Activated CD4-positive, alpha-beta T cell treated with anti-CD3 and anti-CD28 coated beads, Interleukin-2, amount 50 U/mL, for 24 hours (primary cell): ENCODE measurements at places on chromosomes 6 and 20.

DNA sequence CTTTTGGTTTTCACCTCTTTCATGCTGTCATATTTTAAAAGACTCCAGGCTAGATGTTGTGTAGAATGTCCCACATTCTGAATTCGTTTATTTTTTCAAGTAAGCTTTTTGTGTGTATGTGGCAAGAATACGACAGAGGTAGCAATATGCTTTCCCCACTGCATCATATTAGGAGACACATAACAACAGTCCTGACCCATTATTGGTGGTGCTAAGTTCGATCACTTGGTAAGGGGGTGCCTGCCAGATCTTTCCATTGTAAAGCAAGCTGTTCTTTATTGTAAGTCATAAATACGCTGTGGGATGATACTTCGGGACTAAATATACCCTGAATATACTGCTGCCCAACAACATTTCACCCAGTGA, 588 bp upstream of the NCOA3 start:
- DNase-seq = no peak

GRCh38 chr20:32603046-32603726, 18.1 kb upstream of the NOL4L start:
- no peak for DNase-seq

- DNase-seq = no peak
These were observed 8.6 kb upstream of the LY6G5C start for GRCh38 chr6:31689249-31690110.

- DNase-seq = no peak
These were observed 60.5 kb upstream of the GGTLC1 start for GRCh38 chr20:24049081-24049480.

DNA sequence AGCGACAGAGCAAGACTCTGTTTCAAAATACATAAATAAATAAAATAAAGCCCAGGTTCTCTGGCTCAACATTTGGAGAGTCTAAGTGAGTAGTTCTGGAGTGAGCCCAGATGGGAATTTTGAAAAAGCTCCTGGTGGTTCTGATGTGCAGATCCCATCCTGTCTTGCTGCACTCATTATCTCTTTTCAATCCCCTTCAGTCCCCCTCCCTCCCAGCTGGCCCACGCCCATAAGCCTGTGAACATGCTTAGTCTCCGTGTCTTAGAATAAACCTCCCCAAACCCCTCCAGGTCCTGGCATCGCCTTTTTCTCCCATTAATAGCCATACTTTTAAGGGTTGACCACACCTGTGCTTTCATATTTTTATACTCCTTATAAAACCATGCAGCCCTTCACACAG, 19.4 kb upstream of the TULP1 start:
- DNase-seq = no peak

GRCh38 chr20:47343007-47343472, 13.5 kb downstream of the ZMYND8 start:
- DNase-seq = no peak

- no peak for DNase-seq
These were observed 33.9 kb upstream of the FAM83D start for GRCh38 chr20:38892091-38892981.

DNA sequence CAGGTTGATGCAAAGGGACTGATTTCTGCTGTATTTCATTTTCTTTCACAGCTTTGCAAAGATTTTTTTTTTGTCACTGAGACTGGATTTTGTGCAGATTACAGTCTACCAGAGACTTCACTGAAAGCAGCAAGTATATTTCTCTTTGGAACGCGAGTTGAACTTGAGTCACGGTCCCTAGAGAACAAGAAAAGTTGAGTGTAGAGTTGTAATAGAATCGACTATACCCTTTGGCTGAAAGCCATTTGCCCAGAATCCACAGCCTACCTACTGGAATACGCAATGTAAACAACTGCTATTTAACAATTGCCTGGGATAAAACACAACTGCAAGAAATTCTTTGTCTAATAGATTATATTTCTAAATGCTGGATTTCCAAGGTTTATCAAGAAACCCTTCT, 520.6 kb downstream of the HDGFL1 start:
- no peak for DNase-seq

- no peak for DNase-seq
These were observed 190.1 kb upstream of the VGLL2 start for GRCh38 chr6:117075218-117075617.

GRCh38 chr6:25130518-25130917, 148.7 kb upstream of the CARMIL1 start:
- no peak for DNase-seq

DNA sequence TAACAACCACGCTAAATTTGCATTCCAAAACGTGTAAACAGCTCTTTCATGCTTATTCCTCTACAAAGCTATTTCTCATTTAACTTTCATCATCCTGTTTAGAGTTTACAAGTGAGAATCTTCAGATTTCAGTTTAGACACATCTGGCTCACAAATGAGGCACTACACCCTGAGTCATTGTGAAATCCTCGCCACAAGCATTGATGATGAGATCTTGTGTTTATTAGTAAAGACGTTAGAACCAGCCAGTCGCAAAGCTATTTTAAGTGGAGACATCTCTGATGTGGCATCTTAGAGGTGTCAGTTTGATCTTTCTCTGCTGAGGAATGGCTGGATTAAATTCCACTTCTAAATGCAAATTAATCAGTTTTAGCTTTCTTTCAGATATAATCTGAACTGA, 8.3 kb upstream of the ISM1 start:
- no peak for DNase-seq

- no peak for DNase-seq
These were observed 42.5 kb downstream of the ATP9A start for GRCh38 chr20:51725584-51726176.

- DNase-seq = no peak
These were observed 16.6 kb downstream of the TENT5A start for GRCh38 chr6:81735756-81736380.

GRCh38 chr6:4441981-4442434, 306.6 kb upstream of the ECI2 start:
- DNase-seq = no peak

DNA sequence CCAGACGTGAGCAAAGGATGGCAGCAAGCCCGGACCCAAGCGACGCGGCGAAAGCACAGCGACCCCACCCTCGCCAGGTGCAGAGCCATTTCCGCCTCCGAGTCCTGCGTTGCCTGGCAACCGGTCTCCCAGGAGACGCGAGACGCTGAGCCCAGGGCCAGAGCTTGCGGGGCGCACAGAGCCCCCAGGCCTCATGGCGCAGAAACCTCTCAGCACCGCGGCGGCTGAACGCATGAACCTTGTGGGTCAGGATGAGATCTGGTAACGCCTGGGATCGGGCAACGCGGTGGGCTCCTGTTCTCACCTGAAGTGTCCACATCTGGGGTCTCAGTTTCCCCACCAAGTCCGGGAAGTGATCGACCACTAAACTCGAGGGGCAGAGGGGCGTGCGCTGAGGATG, 77.7 kb downstream of the ANKRD60 start:
- no peak for DNase-seq

DNA sequence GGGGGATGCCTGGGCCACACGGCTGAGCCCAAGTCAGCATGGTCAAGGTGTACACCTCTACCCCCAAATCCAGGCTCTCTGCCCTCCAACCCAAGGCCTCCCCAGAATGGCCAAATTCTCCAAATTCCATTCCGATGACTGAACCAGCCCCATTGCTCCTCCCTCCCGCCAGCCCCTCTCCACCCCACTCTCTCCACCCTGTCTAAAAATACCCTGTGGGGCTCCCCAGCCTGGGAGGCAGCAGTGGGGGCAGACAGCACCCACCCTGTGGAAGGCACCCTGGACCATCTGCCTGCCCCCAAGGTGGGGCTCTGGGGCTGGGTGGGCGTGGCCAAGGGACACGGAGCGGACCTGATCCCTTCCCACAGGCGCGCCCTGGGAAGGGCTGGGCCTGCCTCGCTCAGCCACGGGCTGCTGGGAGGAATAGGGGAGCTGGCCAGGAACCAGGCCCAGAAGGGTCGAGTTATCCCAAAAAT, 11.4 kb downstream of the TEAD3 start:
- no peak for DNase-seq

- DNase-seq = peak; percentile 55
These were observed 188.8 kb downstream of the BACH2 start for GRCh38 chr6:90107771-90108282.

DNA sequence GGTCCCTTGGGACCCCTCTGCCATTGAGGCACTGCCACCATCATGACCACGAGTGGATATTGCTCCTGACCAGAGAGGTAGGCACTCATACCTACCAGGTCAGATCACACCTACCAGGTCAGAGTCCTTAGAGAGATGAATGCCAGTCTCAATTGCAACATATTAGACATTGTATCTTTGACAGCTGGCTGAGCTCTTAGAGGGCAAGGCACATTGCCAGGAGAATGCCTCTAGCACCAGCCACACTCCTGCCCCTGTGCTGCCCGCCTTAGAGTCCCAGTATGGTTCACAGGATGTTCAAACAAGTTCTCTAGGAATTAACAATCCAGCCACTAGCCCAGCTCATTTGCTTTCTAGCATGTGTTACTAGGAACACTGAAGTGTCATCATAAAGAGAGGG, 65.9 kb downstream of the TMEM244 start:
- DNase-seq = no peak

DNA sequence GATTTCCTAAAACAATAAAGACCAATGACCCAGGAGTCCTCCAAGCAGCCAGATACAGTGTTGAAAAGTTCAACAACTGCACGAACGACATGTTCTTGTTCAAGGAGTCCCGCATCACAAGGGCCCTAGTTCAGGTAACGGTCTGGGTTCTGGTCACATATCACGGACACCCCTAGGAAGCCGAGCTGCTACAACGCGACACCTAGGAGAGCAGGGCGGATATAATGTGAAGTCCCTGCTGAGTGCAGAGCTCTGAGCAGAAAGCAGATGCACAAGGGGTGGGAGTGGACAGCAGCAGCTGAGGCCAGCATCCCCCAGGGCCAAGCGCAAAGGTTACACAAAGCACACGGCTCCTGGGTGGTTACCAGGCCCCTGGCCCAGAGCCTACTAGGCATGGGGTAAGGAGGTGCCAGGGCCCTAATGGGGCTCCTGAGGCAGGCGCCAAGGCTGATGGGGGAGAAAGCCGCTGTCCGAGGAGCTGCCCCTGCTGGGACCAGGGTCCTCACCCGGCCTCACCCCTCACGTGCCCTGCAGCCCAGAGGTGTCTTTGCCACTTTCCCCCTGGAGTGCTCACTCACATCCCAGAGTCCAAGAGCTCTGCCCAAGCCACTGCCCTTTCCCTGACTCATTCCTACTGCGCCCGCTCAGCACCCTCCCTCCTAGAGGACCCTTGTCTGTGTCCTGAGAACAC, 8.4 kb downstream of the CST7 start:
- no peak for DNase-seq

DNA sequence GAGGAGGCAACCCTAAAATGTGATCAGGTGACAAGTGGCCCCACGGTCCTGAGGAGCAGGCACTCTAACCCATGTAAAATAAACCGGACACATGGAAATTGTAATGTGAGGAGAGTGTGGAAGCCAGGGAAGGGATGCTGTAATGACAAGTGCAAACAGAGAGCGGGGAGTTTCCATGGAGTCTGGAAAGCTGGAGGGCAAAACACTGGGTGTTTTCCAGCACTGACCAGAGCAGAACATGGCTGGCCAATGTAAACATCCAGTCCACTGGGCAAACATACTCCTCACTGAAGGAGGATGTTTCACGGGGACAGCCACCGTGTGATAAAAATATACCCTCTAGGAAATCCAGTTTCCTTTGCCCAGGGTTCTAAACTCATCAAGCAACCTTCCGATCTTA, 219.0 kb upstream of the JARID2 start:
- DNase-seq = no peak

- DNase-seq = no peak
These were observed 283.2 kb upstream of the FOXQ1 start for GRCh38 chr6:1028723-1029122.

GRCh38 chr20:945841-946240, 29.7 kb upstream of the ANGPT4 start:
- DNase-seq = no peak

DNA sequence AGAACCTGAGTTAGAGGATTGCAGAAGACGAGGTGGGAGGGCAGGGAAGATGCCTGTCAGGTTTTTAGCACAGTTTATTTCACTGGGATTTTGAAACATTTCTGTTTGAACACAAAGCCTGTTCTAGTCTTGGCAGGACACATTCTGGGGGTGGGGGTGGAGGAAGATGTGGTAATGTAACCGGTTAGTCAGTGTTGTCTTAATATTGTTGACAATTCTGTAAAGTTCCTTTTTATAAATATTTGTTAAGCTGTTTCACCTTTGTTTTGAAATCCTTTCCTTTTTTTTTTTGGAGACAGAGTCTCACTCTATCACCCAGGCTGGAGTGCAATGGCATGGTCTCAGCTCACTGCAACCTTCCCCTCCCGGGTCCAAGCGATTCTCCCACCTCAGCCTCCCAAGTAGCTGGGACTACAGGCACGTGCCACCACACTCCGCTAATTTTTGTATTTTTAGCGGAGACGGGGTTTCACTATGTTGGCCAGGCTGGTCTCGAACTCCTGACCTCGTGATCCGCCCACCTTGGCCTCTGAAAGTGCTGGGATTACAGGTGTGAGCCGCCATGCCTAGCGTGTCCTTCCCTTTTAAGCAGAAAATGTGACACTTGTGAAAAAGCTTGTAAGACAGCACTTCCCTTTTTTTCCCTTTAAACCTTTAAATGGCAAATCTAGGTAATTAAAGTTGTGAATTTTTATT, 20.2 kb downstream of the SLC9A8 start:
- no peak for DNase-seq

- DNase-seq = no peak
These were observed 119.2 kb downstream of the TOX2 start for GRCh38 chr20:44033873-44034272.

- no peak for DNase-seq
These were observed 20.5 kb downstream of the PERP start for GRCh38 chr6:138086573-138087196.

GRCh38 chr6:93554018-93554417, 134.7 kb upstream of the EPHA7 start:
- DNase-seq = no peak

- no peak for DNase-seq
These were observed 146.9 kb downstream of the FUT9 start for GRCh38 chr6:96162711-96163120.

DNA sequence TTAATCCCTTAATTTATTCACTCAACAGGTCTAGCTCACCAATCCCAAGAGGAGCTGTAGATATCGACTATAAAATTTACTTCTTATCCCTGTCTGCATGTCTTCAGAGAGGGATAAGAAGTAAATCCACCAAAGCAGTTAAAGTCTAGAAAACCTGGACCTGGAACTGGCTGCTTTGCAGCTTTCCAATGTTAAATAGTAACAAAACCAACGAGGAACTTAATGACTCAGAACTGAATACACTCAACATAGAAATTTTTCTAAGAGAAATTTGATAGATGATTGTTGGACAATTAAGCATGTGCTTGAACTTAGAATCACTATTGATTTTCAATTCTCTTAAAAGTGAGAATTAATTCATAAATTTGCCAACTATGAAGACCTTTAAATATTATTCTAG, 11.5 kb upstream of the TMEM244 start:
- no peak for DNase-seq
